Kasumi-1 (cell line): ENCODE measurements at places on chromosomes 12 and 14.

DNA sequence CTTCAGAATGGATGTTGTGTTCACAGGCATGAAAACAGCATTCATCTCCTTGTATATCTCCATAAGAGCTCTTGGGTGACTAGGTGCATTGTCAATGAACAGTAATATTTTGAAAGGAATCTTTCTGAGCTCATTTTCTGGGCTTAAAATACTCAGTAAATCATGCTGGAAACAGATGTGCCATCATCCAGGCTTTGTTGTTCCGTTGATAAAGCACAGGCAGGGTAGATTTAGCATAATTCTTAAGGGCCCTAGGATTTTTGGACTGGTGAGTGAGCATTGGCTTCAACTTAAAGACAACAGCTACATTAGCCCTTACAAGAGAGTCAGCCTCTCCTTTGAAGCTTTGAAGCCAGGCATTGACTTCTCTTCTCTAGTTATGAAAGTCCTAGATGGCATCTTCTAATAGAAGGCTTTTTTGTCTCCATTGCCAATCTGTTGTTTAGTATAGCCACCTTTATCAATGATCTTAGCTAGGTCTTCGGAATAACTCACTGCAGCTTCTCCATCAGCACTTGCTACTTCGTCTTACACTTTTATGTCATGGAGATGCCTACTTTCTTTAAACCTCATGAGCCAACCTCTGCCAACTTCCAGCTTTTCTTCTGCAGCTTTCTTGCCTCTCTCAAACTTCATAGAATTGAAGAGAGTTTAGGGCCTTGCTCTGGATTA lies 79.6 kb upstream of the PSMA6 start:
- no peak for DNase-seq

GRCh38 chr12:104792570-104792969 lies 165.5 kb downstream of the SLC41A2 start:
- DNase-seq: no peak

DNA sequence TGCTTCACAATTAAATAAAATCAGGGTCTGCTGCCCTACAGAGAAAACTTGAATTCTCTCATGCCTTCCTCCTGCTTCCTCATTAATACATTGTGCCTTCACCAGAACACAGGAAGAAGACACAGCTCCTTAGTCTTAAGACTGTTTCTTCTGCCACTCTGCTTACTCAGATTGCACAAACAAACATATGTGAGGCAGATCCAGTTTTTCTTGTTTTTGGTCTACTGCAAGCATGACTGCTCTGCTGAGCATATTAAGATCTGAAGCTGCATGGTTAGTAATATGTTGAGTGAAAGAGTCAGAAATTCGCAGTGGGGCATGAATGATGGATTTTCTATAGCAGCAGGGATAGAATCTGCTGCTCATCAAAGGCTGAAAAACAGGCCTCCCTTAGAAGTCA lies 321.1 kb upstream of the STXBP6 start:
- no peak for DNase-seq

DNA sequence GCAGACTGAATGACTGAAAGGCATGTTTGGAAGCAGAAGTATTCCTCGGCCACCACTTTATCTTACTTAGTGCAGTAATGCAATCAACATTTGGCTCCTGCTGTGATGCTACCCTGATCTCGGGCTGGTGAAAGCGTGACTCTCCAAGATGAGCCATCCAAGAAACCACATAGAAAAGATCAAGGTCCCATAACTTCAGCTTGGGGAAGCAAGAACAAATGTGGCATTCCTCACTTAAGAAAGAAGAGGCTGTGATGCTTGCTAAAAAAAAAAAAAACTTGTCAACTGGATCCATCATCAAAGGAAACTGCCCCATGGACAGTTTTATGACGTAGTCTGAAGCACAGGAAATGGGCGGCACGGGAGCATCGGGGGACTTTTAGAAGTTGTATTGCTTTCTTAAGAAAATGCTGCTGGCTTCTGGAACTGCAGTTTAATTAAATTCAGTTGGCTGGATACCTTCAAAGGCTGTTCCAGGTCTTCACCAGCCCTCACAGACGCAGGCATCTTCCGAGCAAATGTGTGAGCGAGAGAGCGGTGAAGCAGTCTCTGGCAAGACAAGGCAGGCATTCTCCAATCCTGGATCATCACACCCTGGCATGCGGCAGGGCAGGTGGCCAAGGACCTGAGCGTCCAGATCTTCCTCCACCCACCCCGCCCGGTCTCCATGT lies 38.2 kb upstream of the MAP1LC3B2 start:
- no peak for DNase-seq

DNA sequence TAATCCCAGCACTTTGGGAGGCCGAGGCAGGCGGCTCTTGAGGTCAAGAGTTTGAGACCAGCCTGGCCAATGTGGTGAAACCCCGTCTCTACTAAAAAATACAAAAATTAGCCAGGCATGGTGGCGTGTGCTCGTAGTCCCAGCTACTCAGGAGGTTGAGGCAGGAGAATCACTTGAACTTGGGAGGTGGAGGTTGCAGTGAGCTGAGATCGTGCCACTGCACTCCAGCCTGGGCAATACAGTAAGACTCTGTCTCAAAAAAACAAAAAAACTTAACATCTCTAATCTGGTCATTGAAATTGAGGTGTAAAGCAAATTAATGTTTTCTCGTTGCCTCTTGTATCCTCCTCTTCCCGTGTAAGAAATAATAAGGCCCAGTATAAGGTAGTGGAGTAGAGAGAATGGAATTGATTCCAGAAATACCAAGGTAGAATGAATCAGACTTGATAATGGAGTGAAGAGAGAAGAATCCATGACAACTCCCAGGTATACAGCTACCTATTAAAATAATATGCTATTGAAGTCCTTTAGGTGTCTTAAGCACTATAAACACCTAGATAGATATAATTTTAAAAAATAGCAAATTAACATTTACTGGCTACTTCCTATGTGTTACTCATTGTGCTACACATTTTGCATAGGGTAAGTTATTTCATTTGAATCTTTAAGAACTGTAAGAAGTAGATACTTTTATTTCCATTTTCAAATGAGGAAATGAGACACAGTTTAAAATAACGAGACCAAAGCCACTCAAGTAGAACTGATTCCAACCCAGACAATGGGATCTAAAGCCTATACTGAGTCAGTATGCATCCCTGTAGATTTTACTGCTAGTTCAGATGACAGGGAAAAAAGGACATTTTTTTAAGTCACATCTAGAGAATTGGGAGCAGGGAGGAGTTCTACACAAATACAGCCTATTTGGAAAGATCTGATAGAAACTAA lies 23.2 kb downstream of the RAP1B start:
- DNase-seq: no peak

- no peak for DNase-seq
These were observed 868.6 kb downstream of the LRFN5 start for GRCh38 chr14:42475289-42475688.

DNA sequence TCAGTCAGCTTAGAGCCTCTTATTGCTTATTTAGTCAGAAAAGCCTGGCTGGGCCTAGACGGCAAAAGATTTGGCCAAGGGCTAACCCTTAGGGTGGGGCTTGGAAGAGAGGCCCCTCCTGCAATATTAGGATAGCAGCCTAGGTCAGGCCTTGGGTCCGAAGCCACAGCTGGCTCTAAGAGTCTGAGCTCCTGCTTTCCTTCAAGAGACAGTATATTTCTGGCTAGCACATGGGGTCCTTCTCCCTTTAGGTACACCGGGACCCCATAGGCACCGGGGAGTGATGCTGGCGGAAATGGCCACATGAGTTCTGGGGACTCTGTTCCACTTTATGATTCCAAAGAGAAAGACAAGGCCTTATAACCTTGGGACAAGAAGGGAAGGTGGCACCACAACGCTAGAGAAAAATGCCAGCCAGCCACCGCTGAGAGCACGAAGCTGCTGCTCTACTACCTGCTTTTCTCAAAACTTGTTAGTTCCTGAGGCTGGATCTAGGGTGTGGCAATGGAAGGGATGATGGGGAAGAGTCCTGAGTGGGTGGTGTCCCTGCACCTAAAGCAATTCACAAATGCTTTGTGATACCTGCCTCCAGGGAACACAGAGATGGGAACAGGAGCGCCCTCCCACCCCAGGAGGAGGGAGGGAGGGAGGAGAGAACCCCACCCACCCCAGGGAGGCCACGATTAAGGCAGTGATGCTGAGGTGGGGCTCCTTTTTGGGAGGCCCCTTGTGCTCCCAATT lies 3.1 kb upstream of the AVIL start:
- no peak for DNase-seq

DNA sequence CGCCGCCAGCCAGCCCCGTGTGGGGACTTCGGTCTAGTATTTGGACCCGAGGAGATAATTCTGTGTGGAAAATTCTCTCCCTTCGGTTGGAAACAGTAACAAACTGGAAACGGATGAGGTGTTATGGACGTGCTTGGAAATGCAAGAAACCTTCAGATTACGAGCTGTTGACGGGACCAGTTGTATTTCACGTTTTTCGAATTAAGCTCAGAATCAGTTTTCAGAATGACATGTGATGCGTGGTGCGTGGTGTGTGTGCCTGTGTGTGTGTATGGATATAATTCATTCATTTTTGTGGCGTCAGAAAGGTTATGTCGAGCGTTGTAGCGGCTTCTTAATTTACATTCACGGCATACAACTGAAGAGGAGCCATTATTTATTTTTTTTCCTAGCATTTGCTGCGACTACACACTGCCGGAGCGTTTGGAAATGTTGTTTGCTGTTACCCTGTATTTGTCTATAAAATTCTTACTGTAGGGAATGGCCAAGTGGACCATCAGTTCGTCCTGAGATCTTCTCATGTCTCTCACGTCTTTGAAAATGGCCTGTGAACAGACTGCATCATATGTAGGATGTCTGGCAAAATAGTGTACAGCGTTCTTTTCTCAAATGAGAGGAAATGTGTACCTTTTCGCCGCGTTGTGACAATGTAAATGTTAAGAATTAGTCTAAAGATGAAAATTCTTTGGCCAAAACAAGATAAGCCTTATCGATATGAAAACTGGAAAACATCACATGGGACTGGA lies 1.3 kb downstream of the TRAF3 start:
- peak; percentile 37 for DNase-seq

DNA sequence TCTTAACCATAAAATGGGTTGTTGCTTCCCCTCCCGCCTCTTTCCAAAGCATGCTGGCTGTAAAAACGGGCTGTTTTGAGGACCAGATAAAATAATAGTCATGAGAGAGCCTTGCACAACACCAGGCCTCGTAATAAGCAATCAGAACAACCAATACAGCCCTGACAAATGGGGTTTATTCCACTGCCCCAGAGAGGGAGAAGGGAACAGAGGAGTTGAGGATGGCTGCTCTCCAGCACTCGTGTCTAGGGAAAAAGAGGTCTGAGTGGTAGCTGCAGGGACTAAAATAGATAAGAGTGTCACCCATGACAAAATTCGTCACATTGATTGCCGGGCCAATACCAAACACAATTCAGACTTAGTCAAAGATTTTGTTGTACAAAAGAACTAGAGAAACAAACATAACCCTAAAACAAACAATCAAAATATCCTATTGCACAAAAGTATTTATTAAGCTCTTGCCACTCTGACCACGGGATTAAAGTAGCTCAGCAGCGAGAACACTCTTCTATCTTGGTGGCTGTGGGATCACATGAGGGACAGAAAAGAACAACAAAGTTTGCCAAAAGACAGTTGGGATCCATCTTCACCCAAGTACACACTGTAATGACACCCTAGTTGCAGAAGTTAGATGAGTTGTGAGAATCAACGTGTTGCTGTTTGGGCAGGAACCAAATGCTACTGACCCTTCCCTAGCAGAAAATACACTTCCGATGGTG lies 188.0 kb downstream of the FOXN3 start:
- DNase-seq: no peak

- DNase-seq: no peak
These were observed 10.4 kb upstream of the PLEKHG3 start for GRCh38 chr14:64693810-64694165.

DNA sequence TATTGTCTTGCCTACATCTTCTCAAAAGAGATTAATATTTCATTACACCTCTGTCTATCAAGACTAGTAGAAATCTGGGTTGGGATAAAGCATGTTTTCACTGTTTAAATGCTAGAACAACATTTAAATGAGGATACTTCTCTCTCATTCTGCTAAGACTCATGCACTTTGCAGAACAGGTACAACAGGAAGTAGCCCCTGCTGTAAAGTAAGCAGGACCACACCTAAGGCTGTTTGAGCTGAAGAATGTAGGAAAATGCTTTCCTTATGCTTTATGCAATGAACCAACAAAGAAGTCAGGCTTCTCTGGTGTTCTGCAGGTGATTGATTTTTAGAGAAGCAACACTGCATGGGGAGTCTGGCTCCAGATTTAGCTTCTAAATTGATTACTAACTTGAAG lies 89.4 kb downstream of the PAX9 start:
- DNase-seq: no peak

- peak; percentile 19 for DNase-seq
These were observed 29.5 kb upstream of the RPLP0 start for GRCh38 chr12:120230326-120230973.

- no peak for DNase-seq
These were observed 96.8 kb upstream of the IFNG-AS1 start for GRCh38 chr12:67892259-67893021.
